ENCODE measurements at places on chromosomes 12 and 14.

DNA sequence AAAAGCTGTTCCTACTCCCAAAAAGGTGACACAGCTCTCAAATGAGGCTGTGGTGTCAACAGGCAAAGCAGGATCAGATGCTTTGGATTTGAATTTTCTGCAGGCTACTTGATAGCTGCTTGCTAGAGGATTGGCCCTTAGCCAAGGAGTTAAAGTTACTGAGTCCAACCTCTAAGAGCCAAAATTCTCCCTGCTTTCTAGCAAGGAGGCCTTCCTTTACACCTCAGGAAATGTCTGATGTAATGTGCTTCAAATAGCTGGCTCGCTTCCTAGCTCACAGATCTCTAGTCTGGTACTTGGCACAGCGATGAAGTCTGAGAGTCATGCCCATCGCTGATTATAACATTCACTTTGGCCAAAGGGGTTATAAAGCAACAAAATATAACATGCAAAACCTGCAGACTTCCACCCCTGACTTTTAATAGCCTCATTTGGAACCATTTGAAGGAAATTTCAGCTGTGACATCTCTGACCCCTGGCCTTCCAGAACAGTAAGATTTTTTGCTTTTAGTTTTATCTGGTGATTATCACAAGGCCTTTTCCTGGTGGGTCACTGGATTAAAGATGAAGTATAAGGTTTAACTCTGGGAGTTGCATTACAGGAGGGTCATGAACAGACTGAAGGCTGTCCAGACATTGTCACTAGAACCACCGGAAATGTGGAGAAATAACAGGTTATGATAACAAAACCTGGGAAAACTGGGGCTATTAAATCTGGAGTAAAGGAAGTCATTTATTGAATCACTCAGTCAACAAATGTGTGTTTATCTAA lies 189.7 kb downstream of the EPS8 start:
- no peak for DNase-seq

DNA sequence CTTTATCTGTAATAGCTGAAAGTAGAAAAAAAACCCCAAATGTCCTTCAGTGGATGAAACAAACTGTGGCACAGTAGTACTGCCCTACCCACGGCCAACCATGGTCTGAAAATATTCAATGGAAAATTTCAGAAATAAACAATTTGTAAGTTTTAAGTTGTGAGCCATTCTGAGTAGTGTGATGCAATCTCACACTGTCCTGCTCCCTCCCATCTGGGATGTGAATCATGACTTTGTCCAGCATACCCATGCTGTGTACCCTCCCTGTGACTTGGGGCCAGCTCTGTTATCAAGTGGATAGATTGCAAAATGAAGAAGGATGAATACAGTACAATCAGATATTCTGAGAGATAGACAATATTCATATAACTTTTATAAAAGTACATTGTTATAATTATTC lies 106.2 kb downstream of the SMOC1 start:
- no peak for DNase-seq

GRCh38 chr12:46071335-46071734 lies 81.0 kb upstream of the SCAF11 start:
- no peak for DNase-seq

DNA sequence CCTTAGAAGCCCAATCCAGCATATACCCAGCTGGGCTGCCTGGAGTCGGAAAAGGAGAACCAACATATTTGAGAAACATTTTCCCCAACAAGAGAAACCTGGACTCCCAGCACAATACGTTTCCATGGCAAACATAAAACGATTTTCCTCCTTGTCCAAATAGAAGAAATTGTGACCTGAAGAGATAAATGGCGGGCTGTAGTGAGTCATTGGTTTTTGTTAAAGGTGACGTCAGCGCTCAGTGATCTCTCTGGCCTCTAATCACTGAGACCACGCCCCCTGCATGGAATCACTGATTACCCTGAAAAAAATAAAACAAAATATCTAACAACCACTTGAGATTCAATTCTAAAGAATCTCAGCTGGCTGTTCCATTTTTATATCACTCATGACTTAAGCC lies 6.0 kb downstream of the CCDC60 start:
- no peak for DNase-seq

DNA sequence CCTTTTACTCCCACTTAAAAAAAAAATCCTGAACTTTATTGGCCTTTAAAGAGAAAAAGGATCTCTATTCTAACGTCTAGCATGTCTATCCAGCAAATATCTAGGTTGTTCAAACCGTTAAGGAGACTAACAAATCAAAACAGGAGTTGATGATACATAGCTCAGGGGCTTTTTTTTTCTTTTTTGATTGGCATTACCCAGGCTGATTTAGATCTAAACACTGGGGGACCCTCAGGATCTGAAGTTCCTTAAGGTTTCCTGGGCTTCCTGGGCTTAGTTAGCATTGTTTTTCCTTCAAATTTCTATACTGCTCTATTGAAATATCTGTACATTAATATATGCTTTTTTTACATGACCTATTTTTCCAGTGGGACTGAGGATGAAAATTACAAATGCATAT lies 42.3 kb downstream of the EFCAB11 start:
- no peak for DNase-seq

DNA sequence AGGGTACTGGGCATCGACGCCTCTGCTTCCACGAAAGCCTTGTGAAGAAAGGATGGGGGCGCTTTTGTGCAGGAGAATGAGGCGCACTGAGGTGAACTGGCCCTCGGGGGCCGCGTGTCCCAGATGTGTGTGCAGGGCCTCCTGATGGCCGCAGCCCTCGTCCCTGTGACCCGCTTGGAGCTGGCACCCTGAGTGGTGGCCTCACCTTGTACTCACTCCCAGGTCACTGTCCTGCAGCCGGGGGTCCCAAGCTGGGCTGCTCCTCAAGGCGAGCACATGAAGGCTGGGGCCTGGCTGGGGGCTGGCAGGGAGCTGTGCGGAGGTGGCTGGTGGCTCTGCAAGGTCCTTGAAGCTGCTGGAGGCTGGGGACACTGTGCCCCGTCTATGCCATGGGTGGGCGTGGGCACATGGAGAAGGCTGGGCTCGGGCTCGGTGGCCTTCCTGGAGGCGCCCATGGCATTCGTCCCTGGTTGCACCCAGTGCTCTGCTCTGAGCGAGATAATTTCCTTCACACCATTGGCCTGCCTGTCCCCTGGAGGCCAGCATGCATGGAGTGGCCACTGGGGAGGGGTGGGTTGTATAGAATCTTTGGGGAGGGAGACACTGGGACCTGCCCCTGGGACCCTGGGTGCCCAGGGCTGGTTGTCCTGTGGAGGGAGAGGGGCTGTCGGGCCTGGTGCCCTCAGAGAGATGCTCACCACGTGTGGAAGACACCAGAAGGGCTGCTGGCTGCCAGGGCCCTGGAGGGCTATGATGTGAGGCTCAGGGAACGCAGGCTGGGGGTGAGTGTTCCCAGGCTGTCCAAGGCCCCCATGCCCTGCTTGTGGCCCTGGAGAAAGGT lies 79.3 kb downstream of the TMEM121 start:
- DNase-seq: peak; percentile 45

GRCh38 chr12:124829708-124830304 lies 33.9 kb downstream of the SCARB1 start:
- DNase-seq: no peak

- DNase-seq: no peak
Measured at GRCh38 chr14:89032086-89032649, 207.7 kb downstream of the TTC8 start.

- DNase-seq: no peak
Measured at GRCh38 chr12:121678305-121678704, 8.9 kb upstream of the MORN3 start.

DNA sequence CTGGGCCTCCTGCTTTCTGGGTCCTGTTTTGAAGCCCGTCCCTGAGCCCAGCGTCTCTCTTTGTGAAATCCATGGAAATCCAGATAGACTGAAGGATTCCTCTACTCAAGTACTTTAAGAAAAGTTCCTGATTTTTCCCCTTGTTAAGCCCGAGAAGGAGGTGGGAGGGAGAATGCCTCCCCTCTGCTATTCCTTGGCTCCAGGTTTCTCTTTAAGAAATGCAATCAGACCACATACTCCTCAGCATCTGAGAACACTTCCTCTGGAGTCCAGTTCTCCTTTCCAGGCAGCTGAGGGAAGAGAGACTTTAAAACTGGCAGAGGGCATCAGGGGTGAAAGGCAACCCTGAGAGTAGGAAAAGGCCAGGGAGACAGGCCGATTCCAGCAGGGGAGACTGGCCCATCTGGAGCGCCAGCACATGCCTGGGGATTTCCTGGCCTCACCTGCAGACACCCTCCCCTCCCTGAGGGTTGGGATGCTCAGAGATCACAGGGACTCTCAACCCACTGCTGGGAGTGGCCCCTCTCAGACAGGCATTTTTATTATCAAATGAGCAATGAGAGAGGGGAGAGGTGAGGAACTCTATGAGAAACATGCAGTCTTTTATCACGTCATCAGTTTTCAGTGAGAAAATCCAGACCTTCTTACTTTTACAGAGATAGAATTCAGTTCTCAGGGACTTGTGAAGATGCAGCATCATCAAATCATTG lies 2.0 kb upstream of the EMP1 start:
- no peak for DNase-seq

DNA sequence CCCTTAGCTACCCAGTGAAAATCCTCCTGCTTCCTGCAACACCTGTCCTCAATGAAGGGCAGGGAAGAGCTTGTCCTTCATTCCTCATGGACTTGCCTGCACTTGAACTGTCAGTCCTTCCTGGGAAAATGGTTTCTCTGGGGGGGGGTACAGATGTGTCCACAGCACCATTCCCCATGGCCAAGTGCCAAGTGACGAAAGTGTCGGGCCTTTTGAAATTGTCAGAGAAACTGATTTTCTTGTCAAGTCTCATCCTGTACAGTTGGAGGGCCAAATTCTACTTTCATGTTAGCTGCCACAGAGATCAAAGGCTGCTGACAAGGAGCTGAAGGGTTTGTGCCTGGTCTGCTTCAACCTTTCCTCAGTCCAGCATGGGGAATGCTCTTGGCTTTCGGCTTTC lies 179.5 kb upstream of the PARP11 start:
- peak; percentile 45 for DNase-seq

- DNase-seq: no peak
Measured at GRCh38 chr12:1966561-1967226, 37.6 kb downstream of the DCP1B start.

DNA sequence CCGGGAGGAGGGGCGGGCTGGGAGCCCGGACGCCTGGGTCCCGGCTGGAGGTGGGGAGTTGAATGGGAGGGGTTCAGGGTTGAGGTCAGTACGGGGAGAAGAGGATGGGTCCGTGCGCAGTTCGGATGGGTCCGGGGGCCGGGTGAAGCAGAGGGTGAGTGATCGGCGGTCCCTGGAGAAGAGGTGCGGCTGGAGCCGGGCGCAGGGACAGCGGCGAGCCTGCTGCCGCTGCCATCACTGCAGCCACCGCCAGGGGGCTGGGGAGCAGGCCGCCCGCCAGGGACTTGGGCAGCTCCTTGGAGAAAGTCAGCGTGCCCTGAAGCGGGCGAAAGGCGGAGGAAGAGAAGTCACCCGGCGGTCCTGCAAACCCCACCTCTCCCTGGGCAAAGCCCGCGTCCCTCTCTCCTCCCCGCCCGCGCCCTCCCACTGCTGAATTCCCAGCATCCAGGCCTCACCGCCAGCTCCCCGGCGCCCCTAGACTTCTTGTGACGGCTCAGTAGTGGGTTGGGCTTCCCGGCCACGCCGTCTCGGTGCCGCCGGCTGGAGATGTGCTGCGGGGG lies 6.0 kb upstream of the GPR84 start:
- no peak for DNase-seq

DNA sequence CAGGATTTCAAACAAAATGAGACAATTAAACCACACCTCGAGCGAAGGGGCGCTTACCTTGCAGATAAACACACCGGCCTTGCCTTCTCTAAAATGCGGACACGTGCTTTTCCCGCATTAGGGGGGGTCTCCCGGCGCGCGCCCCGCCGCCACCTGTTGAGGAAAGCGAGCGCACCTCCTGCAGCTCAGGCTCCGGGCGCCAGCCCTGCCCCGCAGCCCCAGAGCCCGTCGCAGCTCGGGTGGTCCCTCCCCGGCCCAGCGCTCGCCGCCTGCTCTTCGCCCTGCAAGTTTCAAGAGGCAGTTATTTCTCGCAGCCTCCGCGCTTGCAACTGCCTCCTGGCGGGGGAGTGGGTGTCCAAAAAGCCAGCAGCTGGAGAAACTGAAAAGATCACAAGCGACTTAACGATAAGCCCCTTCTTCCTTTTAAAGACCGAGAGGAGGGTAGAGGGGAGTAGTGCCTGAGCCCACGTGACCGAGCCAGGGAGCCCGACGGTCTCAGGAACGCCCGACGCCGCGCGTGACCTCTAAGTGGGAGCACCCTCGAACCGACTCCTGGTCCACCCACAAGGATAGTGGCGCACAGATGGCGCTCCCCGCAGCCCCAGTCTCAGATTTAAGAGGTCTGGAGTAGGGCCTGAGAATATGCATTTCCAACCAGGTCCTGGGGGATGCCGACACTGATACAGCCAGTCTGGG lies at the start of gene ESR2:
Gene ESR2, minus strand, starts transcription at position 396 of the 696 bp plus-strand sequence. CDS start 11,386 bp downstream, outside the sequence.
- DNase-seq: no peak

- DNase-seq: no peak
Measured at GRCh38 chr12:78886719-78887407, 22.3 kb downstream of the SYT1 start.

GRCh38 chr12:101166866-101167265 lies 43.2 kb downstream of the SLC5A8 start:
- DNase-seq: no peak
